ENCODE measurements at places on chromosomes 3 and 15. TPM values are rescaled to one million over a fixed set of nuclear protein-coding genes. Genes with fewer than 3 reads are reported as not detected.

GRCh38 chr3:185519021-185519420, 20.2 kb upstream of the TMEM41A start:
- no peak for DNase-seq

GRCh38 chr15:28208583-28208982, 109.5 kb upstream of the OCA2 start:
- DNase-seq = no peak

GRCh38 chr15:90883976-90884718, at the start of gene FES:
FES (plus strand) TSS chr15:90884504; CDS start chr15:90885046, 542 bp downstream.
- no peak for DNase-seq

DNA sequence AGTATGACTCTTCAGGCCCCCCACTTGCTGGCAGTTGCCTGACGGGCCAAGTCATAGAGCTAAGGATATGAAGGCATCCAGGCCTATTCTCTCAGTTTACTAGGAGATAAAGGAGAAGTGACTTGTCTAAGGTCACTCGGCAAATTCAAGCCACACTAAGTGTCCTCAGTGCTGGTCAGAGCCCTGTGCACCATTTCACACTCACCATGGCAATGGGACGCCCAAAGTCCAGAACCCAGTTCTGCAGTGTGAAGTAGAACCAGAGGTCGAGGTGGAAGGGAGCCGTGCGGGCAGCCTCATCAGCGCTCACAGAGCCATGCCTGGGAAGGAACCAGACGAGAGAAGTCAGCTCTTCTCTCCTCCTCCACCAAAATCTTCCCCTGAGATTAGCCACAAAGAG, 11.2 kb downstream of the CLN6 start:
- no peak for DNase-seq

DNA sequence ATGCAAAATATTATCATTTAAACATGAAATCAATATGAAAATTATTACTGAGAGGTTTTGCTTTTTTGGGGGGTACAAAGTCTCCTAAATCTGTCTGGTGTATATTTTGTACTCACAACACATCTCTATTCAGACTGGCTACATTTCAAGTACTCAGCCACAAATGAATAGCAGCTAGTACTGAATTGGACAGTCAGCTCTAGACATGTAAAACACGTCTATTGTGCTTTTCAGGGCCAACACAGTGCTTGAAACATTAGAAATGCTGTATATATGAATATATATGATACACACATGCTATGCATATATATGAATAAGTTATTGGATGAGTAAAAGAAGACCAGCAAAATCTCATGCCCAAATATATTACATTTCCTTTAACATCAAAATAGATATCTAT, 103.8 kb upstream of the CFAP20DC start:
- no peak for DNase-seq

The TRH gene
- polyA plus RNA-seq = not detected

- no peak for DNase-seq
Observed at GRCh38 chr15:100780208-100780800, 99.3 kb upstream of the ALDH1A3 start.

DNA sequence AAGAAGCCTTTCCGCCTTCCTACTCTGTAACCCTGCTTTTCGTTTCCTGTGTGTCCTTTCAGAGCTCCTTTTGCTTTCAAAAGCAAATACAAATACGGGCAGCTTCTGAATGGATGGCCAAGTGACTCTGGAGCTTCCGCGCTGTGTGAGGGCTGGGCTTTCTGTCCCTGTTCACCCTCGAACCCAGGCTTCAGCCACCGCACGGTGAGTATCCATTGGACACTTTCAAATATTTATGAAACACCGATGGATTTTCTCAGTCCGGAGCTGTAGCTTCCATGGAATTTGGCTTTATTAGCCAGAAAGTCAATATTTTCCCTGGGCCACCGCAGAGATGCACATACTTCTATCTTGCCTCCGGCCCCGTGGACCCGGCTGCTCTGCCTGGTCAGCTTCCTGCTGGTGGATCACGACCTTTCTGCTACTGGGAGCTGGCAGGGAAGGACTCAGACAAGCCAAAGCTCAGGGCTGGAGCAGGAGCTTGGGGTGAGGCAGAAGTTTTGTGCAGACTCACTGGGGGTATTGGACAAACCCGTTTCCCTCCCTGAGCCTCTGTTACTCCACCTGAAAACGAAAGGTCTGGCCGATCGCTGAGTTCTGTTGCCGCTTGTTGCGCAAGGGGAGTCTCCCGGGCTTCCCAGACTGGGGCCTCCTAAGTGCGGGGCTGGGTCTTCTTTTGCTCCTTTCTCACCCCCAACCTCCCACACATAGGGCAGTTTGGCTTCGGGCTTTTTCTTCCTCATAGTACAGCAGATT, 63.6 kb downstream of the LINGO1 start:
- DNase-seq = no peak

DNA sequence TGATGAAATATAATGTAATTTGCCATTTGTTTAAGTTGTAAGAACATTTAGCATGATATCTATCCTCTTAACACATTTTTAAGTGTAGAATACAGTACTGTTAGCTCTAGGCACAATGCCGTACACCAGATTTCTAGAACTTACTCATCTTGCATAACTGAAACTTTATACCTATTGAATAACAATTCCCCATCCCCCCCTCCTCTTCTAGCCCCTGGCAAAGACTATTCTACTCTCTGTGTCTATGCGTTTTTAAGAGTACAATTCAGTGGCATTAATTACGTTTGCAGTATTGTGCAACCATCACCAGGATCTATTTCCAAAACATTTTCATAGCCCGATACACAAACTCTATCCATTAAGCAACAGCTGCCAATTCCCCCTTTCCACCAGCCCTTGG, 261.7 kb downstream of the PLOD2 start:
- no peak for DNase-seq

DNA sequence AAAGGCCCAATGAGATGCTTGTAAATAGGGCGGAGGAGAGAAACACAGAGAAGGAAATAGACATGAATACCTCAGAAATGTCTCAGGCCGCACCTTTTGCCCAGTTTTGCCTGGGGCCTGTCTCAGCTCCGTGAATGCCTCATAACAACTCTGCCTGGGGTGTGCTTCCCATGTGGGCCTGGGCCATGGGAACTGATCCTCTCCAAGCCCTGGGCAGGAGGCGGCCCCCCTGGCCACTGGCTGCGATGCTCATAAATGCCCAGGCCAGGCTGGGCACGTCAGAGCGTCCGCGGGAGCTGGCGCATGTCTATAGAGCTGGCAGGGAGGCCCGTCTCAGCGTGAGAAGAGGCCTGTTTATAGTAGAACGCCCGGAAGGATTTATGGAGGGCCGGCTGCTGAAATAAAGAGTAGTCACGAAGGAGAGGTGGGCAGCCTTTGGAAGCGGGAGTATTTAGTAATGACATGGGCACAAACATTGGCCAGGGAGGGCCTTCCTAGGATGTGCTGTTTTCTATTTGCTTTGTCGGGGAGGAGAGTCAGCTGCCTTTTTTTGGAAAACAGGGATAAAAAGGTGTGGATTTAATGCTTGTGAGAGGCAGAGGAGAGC, 85.9 kb upstream of the IGF1R start:
- DNase-seq = no peak

- no peak for DNase-seq
Observed at GRCh38 chr15:63602595-63602994, 5.4 kb downstream of the FBXL22 start.

GRCh38 chr15:24886538-24886937, 68.2 kb upstream of the SNRPN start:
- no peak for DNase-seq

GRCh38 chr3:125957674-125958510, 11.1 kb upstream of the ROPN1B start:
- no peak for DNase-seq

The PLAAT1 gene
- polyA plus RNA-seq = not detected

The PAQR5 gene
- 9.7 TPM for polyA plus RNA-seq

The CADPS gene
- polyA plus RNA-seq = 0.06 TPM

The FBXW12 gene
- polyA plus RNA-seq = not detected

GRCh38 chr3:171789759-171790505, 20.4 kb downstream of the PLD1 start:
- no peak for DNase-seq

The USP19 gene
- 37.7 TPM for polyA plus RNA-seq

- no peak for DNase-seq
Observed at GRCh38 chr3:53612508-53612907, 118.1 kb downstream of the CACNA1D start.

- no peak for DNase-seq
Observed at GRCh38 chr15:51982770-51983103, 11.2 kb upstream of the LEO1 start.

DNA sequence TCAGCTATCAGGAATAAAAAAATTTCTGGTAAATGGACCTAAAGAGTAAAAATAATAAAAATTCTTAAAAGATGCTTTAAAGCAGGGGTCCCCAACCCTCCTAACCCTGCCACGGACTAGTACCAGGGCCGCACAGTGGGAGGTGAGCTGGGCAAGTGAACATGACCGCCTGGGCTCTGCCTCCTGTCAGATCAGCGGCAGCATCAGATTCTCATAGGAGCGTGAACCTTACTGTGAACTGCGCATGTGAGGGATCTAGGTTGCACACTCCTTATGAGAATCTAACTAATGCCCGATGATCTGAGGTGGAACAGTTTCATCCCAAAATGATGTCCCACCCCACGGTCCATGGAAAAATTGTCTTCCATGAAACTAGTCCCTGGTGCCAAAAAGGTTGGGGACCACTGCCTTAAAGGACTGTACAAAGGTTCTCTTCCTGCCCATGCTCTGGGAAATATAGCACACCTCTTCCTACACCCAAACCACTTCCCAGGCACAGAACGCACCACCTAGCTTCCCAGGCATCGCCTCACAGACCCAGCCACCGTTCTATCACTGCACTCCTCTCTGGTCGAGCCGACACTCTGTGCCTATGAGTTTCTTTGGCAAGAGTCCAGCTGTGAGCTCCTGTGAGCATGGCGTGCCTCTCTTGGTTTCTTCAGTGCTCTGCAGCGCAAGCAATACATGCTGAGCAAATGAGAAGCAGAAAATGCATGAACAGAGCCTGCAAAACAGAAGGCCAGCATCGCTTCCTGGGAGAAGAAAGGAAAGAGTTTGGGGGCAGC, 104.9 kb downstream of the OCA2 start:
- no peak for DNase-seq

DNA sequence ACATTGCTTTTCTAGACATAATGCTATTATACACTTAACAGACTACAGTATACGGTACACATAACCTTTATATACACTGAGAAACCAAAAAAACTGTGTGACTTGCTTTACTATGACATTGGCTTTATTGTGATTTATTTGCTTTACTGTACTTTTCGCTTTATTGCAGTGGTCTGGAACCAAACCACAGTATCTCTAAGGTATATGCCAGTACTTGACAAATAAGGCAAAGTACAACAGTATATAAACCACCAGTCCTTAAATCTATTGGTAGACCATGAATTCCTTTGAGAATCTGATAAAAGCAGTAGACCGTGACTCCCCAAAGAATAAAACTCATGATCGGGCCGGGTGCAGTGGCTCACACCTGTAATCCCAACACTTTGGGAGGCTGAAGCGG, 50.3 kb downstream of the HERC1 start:
- DNase-seq = no peak

The GOLGA6L9 gene
- 2.5 TPM for polyA plus RNA-seq

- no peak for DNase-seq
Observed at GRCh38 chr3:12486001-12486400, 1.7 kb downstream of the TSEN2 start.

GRCh38 chr15:71635735-71636134, 174.6 kb upstream of the NR2E3 start:
- DNase-seq = no peak

GRCh38 chr3:42090973-42091731, at the start of gene TRAK1:
TRAK1 (plus strand) TSS chr3:42091357; CDS start chr3:42091470, 113 bp downstream.
- DNase-seq = no peak

The GASK1A gene
- polyA plus RNA-seq = 0.46 TPM

DNA sequence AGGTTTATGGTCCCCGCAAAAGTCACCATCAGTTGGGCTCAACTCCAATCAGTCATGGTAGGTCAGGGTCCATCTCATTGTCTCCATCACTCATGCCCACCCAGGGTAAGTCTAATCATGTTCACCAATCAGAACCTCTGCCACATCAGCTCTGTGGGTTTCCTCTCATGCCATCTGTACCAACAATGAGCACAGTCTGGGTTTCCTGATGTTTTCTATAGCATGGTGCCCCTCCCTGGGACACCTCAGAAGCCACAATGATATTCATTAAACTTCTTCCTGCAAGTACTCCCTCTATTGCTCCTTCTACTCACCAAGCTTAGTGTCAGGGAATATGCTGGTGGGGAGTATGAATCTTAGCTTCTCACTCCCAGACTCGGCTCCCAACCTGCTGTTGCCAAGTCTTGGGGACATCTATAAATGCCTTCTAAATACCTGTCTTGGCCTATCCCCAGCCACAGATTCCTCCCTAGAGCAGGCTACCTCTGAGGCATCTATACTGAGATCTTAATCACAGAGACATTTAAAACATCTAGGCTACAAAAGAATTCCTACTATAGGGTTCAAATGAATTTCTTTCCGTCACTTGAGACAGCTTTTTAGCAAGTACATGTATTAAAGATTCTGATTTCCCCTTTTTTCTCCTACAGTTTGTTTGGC, 5.0 kb upstream of the CCR2 start:
- no peak for DNase-seq

The TIMP4 gene
- 3.6 TPM for polyA plus RNA-seq

The DAZL gene
- not detected for polyA plus RNA-seq

DNA sequence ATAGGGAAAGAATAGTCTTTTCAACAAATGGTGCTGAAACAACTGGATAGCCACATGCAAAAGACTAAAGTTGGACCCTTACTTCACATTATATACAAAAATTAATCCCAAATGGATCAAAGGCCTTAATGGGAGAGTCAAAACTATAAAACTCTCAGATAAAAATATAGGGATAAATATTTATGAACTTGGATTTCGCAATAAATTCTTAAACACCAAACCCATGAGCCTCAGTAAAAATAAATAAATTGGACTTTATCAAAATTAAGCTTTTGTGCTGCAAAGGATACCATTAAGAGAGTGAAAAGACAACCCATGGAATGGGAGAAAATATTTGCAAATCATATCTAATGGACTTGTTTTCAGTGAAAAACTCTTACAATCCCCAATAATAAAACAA, 18.7 kb upstream of the TOP2B start:
- DNase-seq = no peak

DNA sequence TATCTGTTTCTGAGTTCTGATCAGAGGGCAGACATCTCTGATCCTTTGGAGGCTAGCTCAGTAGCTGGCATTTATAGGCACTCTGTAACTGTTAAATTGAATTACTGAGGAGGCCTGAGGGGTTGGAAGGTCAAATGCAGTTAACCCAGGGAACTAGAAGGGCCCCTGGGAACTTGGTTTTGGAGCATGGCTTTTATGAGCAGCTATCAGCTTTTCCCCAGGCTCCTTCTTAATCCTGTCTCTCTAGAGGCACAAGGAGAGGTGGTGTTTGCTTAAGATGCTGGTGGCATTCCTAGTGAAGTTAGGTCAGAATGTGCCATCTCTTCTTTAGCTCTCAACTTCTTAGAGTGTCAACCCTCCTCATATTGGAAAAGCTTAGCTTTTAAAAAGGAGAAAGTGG, 128.9 kb downstream of the LPP start:
- no peak for DNase-seq

Measured in AG04450 (cell line).